ENCODE measurements at places on chromosomes 7 and 10.
A peak's percentile ranks its signal among the peaks of the same experiment; 100 is the strongest.

DNA sequence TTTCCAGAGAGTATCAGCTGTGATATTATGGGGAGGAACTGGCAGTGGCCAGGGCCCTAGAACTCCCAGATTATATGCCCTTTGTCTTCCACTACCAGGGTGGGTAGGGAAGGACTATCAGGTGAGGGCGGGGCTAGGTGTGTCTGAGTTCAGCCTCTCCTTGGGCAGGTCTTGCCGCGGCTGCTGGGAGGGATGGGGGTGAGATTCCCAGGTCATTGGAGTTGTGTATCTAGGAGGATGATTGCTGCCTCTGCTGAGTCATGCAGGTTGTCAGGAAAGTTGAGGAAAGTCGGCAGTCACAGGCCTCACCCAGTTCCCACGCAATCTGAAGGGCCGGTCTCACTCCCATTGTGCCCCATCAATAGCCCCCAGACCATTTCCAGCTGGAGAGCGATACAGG lies 185.2 kb downstream of the DKK1 start:
- DNase-seq: no peak

DNA sequence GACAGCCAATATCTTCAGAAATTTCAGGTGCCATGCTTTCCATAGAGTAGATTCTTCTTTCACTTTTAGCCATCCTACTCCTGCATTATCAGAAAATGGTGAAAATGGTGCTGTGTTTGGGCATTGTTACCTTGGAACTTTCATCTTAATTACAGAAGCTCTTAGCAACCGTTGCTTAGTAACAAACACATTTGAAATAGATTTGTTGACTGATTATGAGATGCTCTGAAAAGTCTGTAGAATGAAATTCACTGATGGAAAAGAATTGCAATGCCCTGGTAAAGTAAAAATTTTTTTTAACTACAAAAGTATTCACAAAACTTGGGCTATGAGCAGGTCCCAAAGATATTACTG lies 249.3 kb upstream of the NEBL start:
- no peak for DNase-seq

DNA sequence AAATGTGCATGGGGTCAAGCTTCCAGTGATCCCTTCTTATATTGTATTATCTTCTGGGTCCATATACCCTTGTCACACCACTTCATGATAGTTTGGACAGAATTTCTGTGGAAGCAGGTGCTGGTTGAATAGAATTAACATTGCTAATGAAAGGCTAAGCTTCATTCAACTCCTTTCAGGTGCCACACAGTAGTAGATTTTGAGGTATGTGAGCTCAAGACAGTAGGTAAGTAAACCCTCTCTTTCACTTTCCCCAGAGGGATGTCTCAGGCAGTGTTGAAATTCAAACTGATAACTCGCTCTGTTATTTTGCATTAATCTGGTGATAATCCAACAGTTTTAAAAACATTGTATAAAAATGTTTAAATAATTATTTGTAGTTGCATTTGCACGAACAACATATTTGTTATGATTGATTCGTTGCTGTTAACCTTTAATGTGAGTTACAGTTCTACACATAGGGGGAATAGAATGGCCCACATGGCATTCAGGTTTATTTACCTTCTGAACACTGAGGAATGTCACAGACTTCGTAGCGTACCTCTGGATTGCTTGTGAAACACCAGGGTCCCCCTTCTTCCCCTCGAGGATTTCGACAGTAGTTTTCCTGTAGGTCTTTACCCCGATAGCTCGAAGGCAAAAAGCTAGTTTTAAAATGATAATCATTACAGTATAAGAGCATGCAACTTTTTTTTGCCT lies 18.1 kb downstream of the HGF start:
- no peak for DNase-seq

DNA sequence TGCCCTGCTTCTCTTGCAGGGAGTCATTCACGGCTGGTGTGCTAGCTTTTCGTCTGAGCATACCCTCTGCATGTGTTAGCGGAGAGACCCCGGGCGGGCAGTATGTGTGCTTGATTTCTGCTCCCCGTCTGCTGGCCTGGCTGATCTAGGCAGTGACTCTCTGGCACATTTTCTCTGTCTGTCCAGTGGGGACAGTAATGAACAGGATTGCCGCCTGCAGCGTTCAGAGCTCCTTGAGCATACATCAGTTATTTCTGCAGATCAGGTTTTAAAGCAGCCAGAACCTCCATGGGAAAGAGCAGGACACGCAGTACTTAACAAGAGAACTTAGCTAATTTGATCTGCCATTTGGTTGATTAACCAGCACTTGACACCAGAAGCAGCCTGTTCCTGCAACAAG lies 242.5 kb downstream of the CELF2 start:
- DNase-seq: no peak

DNA sequence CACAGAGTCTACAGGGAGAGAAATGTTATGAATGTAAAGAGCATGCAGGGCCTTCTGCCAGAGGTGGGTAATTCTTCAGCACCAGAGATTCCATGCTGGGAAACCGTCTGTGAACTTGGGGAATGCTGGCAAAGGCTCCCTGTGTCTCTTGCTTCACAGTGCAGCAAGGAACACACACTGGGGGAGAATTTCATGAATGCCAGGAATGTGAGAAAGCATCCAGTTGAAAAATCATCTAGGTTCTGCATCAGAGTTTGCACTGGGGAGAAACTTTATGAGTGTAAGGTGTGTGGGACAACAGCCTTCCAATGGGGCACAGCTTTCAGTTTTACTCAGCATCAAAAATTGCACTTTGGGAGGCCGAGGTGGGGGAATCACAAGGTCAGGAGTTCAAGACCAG lies 224.3 kb upstream of the IGFBP3 start:
- DNase-seq: peak; percentile 96

DNA sequence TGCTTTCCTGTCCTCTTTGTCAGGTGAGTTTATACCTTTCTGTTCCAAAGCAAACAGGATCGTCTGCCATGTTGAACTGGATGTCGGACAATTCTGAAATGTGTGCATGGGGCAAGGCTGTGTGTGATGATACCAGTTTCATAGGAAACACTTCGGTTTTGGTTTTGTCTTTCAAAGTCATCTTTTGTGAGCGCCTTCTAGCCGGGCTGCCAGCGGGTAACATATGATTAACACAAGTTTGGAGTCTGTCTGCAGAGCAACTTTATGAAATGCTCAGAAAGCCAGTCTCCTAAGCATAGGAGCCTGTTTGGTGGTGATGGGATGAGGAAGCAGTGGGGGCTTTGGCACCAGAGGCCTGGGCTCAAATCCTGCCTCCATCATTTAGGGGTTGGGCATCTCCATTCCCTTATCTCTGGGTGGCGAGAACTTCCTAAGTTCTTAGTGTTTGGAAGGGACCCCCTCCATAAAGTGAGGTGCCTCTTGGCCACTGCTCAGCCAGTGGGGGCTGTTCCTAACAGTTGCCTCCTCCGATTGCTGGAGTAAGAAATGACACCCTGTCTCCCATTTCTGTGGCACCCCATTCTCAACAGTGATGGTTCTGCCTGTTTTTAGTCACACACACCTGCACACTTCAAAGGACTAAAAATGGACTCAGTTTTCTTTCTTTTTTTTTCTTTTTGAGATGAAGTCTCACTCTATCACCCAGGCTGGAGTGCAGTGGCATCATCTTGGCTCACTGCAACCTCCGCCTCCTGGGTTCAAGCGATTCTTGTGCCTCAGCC lies 36.8 kb downstream of the CUX1 start:
- no peak for DNase-seq

DNA sequence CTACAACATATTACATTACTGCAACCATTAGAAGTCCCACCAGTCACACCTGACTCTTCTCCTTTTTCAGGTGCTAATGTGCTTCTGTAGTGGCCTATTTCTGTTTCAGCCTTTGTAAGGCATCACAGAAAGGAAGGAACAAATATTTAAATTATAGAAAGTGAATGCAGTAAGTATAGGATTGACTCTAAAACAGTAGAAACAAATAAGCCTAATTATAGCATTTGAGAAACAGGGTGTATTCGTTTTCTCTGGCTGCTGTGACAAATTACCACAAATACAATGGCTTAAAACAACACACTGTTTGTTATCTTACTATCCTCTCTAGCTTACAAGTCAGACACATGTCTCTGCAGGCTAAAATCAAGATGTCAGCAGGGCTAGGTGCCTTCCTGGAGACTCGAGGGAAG lies 69.4 kb downstream of the CCSER2 start:
- DNase-seq: no peak

- DNase-seq: no peak
Measured at GRCh38 chr10:51007781-51008180, 66.5 kb upstream of the PRKG1 start.

- DNase-seq: no peak
Measured at GRCh38 chr7:84970670-84971069, 216.2 kb downstream of the SEMA3D start.

- DNase-seq: no peak
Measured at GRCh38 chr7:62361-63116, 129.8 kb upstream of the FAM20C start.

DNA sequence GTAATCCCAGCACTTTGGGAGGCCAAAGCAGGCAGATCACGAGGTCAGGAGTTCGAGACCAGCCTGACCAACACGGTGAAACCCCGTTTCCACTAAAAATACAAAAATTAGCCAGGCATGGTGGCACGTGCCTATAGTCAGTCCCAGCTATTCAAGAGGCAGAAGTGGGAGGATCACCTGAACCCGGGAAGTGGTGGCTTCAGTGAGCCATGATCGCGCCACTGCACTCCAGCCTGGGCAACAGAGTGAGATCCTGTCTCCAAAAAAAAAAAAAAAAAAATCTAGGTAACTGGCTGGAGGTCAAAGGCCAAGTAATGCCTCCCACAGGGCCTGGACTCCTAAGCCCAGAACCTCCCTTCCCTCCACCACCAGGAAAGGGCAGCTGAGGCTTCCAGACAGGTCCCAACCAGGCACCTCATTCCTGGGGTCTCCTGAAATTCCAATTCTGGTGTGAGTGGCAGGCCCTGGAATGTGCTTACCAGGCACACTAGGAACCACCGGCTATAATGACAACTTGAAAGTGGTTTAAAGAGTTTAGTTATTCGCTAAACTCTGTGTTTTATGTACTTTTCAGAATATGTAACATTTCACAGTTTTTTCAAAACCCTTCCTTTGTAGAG lies 86.9 kb upstream of the TNRC18 start:
- no peak for DNase-seq

Measured in HS-27A (cell line).